ENCODE measurements at places on chromosomes 11 and 22.

GRCh38 chr22:42726811-42727210, 6.1 kb upstream of the A4GALT start:
- no peak for DNase-seq

- DNase-seq, result peak; percentile 49
Measured at GRCh38 chr11:103652013-103652412, 384.4 kb upstream of the DDI1 start.

DNA sequence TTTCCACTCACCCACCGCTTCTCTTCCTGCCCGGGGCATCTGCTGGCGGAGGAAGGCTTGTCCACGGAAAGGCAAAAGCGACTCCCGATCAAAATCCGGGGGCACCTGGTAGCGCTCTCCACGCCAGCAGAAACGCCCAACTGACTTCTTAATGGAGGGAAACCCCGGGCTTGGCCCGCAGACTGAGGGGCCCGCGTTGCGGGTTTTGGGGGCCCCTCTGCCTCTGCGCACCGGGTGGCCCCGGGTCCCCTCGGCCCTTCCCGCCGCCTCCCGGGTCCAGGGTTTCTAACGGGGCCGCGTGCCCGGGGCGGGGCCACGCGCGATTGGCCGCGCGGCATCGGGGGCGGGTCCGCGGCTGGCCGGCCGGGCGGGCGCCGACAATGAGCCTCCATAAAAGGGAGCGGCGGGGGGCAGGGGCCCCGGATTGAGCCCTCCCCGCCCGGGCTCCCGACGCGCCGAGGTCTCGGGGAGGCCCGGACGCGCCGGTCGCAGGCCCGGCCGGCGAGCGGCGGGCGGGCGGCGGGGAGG, at the start of gene SPINDOC:
Gene SPINDOC, plus strand, starts transcription at position 422 of the 528 bp plus-strand sequence. CDS start 231 bp downstream, outside the sequence.
- DNase-seq, result peak; percentile 79

- peak; percentile 43 for DNase-seq
Measured at GRCh38 chr11:73389916-73390315, 13.7 kb downstream of the RELT start.

- DNase-seq, result peak; percentile 72
Measured at GRCh38 chr22:36194971-36195370, 6.6 kb downstream of the APOL4 start.

DNA sequence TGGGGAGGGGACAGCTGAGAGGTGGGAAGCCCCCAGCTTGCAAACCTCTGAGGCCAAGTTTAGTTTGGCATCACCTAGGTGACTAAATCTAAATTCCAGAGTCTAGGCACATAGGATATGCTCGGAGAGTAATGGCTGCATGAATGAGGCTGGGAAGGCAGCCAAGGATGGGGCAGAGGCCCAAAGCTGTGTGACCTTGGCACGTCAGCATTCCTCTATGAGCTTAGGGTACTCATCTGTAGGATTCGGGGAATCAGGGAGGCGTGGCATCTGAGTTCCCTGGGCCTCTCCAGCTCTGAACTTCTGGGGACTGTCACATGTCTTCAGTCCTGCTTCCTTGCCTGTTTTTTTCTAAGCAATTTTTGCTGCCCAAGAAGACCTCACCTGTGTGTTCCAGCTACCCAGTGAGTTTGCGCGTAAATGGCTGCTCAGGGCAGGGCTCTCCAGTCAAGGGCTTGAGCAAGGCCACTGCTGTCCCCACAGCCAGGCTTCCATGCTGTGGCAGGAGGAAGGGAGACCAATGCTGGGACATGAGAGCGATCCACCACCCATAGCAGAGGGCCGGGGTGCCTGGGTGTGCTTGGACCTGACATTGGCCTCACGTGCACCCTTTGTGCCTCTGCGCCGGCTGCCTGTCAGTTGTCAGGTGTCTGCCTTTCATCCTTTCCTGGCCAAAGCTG, 13.9 kb downstream of the DAGLA start:
- DNase-seq, result peak; percentile 92

DNA sequence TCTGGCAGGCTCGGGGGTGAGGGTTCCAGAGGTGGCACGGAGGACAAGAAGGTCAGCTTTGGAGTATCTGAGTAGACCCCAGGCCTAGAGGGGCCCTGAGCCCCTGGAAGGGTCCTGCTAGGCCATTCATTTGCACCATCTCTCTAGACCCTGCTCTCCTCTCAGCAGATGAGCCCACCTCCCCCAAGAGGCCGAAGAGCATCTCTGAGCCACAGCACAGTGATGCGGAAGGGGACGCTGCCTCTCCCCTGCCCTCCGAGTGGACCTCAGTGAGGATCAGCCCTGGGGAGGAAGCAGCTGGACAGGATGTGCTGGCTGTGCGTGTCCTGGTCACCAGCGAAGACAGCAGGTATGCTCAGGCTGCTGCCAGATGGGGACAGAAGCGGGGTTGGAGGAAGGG, 101.6 kb upstream of the PARVA start:
- DNase-seq, result no peak

DNA sequence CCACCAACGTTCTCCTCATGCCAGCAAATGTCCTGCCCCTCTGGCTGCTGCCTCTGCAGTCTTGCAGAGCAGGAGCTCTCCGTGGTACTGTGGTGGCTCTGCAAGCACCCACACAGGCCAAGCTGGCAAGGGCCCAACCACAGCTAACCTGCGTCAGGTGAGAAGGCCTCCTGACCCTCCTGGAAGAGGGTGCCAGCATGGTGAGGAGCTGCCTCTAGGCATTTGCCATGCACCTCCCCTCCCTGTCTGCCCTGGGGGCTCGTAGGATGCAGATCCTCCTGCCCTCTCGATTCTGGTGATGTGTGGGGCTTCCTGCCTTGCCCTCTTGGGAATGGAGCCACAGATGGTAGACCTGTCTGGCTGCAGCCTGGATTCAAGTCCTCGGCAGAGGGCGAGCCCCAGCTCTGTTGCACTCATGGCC, 1408.8 kb downstream of the TBC1D22A start:
- DNase-seq, result no peak

DNA sequence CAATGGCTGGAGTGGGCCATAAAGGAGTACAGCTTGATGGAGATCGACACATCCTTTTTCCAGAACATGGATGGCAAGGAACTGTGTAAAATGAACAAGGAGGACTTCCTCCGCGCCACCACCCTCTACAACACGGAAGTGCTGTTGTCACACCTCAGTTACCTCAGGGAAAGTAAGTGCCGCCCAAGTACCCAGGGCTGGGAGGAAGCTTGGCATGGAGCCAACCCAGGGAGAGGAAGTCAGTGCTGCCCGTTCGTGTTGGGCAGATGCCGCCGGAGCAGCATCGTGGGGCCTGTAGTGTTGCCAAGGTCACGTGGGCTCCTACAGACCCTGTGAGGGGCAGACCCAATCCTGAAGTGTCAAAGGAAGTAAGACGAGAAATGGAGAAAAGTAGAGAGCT, 78.9 kb downstream of the FLI1 start:
- peak; percentile 82 for DNase-seq

- no peak for DNase-seq
Measured at GRCh38 chr11:122348659-122349409, 232.8 kb upstream of the BLID start.

- no peak for DNase-seq
Measured at GRCh38 chr22:39727541-39727940, 157.0 kb downstream of the CACNA1I start.

GRCh38 chr11:23151819-23152218, 291.5 kb upstream of the CCDC179 start:
- DNase-seq, result no peak

DNA sequence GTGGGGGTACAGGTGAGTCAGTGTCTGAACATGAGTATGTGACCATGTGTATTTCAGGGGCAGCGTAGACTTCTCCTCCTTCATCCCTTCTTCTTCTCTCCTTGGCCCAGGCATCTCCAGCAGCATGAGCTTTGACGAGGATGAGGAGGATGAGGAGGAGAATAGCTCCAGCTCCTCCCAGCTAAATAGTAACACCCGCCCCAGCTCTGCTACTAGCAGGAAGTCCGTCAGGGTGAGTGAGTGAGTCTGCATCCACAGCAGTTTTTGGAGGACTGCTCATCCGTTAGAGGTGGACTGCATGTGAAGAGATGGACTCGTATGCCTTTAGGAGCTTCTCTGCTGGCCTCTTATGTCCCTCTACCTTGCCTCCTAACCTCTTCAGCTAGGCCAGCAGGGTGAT, 15.6 kb downstream of the TUB start:
- no peak for DNase-seq

DNA sequence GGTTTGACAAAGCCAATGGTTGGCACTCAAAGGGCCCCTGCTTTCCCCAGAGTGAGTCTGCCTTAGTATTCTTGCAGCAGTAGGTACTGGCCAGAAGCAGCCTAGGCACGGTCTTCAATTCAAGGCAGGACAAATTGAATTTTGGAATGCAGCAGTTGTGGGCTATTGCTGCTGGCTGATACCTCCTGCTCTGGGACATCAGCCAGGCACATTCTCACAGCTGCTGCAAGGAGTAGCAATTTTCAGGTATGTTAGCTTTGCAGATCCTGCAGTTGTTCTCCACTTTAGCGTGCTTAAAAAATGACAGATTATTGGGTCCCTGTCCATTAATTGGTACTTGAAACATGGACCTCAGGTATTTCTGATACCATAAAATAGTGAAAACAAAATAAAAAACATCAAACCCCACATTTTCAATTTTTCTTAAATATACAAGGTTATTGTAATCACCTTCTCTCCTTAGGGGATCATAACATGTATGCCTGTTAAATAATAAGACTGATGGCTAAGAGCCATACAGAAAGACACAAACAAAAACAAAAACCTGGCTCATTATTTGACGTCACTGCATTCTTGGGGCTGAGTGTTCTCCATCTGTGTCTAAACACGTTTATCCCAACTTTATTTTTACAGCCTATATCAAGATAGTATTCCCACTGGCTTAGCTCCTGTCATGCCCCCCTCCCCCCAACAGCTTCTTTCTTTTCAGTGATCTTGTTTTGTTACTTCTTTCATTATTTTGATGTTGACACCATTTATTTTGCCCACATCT, 85.1 kb upstream of the CARD18 start:
- no peak for DNase-seq

GRCh38 chr11:10925149-10925926, 67.5 kb upstream of the ZBED5 start:
- peak; percentile 26 for DNase-seq

DNA sequence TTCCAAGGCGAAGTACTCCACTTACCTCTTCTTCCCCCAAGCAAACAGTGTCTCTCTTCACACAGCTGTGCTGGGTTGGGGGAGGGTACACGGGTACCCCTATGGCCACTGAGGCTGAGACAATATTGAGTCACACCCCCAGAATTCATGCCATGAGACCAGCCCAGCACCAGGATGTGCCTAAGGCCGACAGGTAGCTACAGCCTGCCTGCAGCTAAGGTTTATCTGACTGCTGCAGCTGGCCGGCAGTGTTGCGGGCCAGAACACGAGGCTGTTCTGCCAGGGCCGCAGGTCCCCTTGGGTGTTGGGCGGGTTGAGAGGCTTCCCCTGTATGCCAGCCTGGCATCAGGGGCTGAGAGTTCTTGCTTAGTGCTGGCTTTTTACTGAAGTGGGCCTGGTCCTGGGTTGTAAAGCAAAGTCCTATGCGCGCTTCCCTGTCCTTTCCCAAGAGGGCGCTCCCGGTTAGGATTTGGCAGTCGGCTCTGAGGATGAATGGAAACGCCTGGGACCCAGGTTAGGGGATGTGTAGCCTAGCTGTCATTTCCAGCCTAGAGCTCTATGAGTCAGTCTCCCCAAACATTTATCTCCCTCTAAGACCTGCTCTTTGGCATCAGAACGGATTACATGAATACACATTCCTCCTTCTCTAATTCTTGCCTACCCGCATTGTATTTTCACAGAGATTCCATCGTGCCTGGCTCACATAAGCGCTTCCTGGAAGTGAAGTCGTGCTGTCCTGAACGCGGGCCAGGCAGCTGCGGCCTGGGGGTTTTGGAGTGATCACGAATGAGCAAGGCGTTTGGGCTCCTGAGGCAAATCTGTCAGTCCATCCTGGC, 7.1 kb downstream of the USP18 start:
- peak; percentile 72 for DNase-seq

DNA sequence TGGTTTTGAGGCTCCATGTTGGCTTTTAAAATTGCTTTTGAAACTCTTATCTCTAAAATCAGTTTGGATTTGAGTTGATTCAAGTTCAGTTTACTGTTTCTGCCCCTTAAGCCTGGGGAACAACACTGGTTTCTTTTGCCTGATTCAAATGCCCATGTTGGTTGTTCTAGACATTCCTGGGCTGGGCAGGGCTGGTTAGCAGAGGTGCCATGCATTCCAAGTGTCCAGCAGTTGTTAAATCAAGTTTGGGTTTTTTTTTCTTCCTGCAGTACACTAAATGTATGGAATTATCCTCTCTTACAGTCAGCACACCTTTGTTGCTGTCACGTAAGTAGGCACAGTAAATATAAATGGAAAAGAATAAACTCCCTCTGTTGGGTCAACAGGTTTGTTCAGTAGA, 67.2 kb upstream of the MTMR2 start:
- DNase-seq, result peak; percentile 39

GRCh38 chr11:6598555-6598954, 4.9 kb downstream of the RRP8 start:
- no peak for DNase-seq

GRCh38 chr11:113147249-113147648, 167.1 kb upstream of the TTC12 start:
- no peak for DNase-seq

DNA sequence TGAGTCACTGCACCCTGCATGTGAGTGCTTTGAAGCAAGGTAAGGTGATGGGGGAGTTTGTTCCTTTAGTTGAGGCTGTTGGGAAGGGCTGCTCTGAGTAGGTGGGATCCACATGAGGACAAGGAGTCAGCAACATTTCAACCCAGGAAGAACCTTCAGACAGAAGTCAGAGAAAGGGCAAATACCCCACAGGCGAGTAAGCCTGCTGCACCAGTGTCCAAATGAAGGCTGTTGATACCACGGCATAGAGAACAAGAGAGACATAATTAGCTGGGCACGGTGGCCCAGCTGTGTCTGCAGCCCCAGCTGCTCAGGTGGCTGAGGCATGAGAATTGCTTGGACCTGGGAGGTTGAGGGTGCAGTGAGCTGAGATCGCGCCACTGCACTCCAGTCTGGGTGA, 54.3 kb upstream of the CLMP start:
- DNase-seq, result peak; percentile 56

DNA sequence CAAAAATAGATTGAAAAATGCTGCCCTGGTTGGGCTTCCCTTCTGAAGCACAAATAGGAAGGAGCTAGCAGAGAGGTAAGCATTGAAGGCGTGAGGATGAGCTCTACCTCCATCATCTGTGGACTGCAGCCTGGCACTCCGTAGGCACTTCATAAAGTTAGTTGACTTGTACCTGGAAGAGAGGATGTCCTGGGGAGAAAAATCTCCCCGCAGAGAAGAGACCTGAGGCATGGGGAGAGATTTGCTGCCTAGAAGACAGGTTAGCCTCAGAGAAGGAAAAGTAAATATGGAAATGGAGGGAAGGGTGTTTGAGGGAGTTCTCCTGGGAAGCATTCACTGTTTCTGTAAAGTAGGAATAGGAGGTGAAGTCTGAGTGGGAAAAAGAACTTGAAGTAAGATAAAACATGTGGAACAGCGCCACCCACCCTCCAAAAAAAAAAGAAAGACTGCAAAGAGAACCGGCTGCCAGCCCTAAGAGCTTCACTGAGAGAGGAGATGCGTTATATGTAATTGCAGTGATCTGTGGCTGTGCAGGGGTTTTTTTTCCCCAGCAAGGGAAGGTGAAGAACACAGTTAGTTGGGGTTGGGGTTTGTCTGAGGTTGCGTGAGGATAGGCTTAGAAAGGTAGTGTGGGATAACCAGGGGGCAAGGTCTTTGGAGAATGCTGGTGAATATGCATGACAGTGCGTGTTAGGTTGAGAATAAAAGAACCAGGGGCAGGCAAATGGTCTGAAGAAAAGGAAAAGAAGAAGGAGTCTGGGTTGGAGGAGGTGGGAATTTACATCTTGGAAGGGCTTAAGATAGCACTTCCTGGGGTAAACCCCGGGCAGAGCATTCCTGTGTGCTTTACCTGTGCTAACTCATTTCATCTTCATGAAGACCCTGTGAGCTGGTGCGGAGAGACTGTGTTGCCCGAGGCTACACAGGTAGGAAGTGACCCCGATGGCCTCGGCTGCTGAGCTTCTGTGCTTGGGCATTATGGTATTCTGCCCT, 16.0 kb downstream of the TNRC6B start:
- DNase-seq, result peak; percentile 28

All from kidney tubule cell (primary cell).